ENCODE measurements at places on chromosomes 6 and 20.

- peak; percentile 4 for DNase-seq
These were observed 899.6 kb upstream of the SLC35B3 start for GRCh38 chr6:9334979-9335378.

- DNase-seq: no peak
These were observed 555.8 kb downstream of the PKHD1 start for GRCh38 chr6:51531623-51532022.

DNA sequence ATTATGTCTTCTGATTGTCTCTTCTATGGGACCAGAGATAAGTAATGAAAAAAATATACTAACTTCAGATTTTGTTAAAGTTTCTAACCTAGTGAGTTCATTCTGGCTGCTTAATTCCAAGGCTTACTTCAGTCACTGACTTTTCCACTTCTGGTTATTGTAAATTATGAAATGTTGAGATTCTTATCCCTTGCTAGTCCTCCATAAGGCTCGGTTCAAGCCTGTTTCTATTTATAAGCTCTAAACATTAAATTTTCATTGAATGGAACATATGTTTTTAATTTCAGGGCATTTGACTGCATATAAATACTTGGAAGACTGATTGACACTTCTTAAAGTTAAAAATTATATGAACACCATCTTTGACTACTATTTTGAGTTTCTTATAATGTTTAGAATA is 23.6 kb upstream of the NKAIN2 start:
- DNase-seq: no peak

DNA sequence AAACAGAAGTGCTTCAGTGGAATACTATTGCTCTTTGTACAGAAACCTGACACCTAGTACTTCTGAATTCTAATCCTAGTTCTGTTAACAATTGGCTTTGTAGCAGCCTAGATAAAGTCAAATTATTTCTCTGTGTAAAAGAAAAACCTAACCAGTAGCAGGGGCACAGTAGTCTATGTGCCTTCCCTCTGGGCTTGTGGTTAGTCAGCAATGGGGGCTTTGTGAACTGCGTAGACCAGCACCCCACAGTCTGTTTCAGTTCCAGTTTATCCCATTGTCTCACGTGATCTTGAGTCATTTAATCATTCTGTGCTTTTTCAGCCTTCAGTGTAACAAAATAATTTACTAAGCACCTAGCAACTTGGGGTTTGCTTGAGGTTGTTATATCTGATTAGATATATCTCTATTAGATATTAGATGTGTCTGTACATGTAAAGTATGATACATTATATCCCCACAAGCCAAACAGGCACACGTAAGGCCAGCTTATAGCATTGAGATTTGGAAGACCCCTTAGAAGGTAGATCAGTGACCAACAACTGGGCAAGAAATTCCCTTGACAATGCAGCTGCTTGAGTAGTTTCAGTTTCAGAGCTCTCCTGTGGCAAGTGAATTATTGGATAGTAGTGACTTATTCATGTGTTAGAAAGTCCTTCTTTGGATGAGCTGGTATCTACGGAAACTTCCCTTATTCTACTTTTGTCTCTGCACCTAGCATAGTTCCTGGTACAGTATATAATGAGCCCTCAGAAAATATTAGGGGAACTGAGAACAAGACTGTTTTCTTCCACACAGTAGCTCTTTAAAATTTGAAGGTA is 27.9 kb upstream of the CCR6 start:
- DNase-seq: no peak

DNA sequence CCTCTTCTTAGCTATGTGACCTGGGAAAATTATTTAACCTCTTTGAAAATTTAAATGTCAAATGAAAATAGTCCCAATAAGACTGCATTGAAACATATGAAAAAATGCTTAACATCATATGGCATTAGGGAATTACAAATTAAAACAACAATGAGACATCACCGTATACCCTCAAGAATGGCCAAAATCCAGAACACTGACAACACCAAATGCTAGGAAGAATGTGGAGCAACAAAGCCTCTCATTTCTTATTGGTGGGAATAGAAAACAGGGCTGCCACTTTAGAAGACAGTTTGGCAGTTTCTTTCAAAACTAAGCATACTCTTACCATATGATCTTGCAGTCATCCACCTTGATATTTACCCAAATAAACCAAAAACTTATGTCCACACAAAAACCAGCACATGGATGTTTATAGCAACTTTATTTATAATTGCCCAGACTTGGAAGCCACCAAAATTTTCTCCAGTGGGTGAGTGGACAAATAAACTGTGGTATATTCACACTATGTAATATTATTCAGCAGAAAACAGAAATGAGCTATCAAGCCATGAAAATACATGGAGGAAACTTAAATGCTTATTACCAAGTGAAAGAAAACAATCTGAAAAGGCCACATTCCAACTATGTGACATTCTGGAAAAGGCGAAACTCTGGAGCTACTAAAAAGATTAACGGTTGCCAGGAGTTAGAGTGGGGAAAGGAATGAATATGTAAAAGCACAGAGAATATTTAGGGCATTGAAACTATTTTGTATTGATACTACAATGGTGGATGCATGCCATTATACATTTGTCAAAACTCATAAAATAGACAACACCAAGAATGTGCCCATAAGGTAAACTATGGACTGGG is 459.9 kb downstream of the GRIK2 start:
- no peak for DNase-seq

- DNase-seq: peak; percentile 73
These were observed 8.6 kb upstream of the BTNL2 start for GRCh38 chr6:32415521-32416019.

DNA sequence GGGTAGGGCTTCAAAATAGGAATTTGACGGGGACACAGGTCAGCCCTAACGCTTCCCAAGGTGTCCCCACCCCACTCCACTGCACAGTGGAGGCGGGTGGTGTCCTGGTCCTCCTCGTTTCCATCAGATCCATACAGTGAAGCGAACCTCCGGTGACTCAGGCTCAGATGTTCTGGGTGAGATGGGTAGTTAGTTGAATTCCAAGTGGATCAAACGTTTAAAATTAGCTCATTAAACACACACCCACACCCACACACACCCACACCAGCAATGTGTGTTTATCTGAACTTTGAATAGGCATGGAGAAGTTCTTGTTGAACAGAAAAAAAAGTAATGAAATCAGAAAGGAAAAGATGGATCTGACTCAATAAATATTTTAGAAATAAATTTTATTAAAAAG is 58.9 kb downstream of the CDH4 start:
- DNase-seq: no peak

- no peak for DNase-seq
These were observed 160.2 kb downstream of the CARMIL1 start for GRCh38 chr6:25439368-25439767.

- DNase-seq: no peak
These were observed 8.2 kb upstream of the NTSR1 start for GRCh38 chr20:62700261-62700930.

DNA sequence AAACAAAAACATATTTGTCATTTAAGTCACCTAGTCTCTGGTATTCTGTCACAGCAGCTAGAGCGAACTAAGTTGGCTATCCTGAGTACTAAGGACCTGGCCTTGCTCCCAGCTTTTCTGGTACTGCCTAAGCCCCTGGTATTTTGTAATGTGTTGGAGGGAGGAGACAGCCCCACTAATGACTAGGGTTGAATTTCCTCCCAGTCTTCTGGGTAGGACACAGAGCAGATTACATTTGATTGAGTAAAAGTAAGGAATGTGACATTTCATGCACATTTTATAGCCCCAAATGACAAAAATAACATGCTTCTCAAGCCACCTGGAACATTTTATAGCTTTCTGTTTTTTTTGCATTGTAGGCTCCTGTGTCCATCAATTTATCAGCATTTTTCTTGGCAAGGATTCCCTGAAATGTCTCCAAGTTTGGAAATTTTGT is 47.9 kb upstream of the DDR1 start:
- DNase-seq: peak; percentile 70

GRCh38 chr20:4702562-4703280 is 19.0 kb upstream of the PRND start:
- DNase-seq: peak; percentile 51

- peak; percentile 12 for DNase-seq
These were observed 62.2 kb downstream of the RFPL4B start for GRCh38 chr6:112409311-112409710.

DNA sequence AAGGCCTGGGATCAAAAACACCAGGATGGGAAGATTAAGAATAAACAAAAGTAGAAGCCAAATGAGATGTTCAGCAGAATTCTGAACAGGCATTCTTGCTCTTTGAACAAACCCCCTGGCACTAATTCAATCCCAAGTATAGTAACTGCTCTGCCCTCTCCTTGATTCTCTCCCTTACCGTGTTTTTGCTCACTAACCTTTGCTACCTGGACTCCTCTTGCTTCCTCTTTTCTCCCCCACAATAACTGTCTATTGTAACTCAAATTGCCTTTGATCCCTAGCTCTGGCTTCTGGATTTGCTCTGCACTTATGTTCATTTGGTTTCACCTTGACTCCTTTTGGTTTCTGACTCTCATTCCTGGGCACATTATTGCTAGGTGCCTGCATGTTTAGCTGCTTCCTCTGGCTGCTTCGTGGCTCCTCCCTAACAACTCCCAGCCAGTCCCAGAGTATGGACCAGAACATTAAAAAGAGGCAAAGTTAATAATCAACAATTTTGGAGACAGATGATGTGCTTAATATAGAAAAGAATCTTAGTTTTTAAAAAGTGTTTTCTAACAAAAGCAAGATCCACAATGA is 65.4 kb upstream of the PHIP start:
- no peak for DNase-seq

GRCh38 chr6:141510803-141511202 is 621.9 kb upstream of the GJE1 start:
- DNase-seq: no peak

DNA sequence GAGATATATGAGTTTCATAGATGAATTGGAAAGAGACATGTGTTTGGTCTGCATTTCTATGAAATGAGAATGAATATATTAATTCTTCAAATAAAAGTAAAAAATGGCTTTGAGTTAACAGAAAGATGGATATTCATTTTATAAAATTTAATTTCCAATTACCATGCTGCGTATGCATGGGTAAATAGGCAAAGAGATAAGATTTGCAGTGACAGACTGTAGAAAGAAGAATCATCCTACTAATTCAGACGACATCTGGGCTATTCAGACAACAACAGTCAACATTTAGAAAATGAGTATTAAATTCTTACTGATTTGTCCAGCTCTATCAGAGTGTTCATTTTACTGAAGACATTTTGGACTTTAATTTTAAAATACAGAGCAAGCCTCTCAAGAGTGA is 602.2 kb upstream of the NRSN1 start:
- no peak for DNase-seq

DNA sequence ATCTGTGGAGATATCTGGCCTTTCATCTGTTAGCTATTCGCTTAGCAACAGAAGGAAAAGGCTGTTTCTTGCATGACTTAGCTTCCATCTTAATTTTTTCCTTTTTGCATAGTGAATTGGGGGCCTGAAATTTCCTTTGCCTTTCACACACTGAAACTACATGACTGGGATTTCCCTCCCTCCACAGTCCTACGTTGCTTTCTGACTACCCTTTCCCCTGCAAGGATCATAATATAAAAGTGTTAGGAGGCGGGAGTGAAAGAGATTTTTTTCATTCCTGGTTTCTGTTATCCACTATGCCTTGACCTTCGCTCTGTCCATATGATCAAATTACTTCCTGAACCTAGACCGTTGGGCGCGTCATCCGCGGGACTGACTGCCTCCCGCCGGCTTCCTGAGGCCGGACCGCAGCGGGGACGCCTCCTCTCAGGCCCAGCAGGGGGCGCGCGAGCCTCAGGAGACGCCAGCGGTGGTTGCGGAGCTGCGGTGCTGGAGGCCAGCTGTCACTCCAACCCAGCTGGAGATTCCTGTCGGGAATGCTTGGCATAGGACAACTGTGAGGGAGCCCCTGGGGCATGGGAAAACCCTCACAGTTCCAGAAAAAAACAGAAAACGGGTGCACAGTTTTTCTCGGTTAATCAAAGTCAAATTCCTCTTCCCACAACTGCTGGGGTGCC is 55.6 kb downstream of the MEP1A start:
- peak; percentile 92 for DNase-seq

- DNase-seq: peak; percentile 84
These were observed 22.0 kb downstream of the KIF13A start for GRCh38 chr6:17965397-17965796.

- peak; percentile 42 for DNase-seq
These were observed 69.9 kb upstream of the POU3F2 start for GRCh38 chr6:98764373-98764911.

Data from M059J (cell line).